CD4-positive, alpha-beta T cell (primary cell): ENCODE measurements at places on chromosomes 4 and X.

DNA sequence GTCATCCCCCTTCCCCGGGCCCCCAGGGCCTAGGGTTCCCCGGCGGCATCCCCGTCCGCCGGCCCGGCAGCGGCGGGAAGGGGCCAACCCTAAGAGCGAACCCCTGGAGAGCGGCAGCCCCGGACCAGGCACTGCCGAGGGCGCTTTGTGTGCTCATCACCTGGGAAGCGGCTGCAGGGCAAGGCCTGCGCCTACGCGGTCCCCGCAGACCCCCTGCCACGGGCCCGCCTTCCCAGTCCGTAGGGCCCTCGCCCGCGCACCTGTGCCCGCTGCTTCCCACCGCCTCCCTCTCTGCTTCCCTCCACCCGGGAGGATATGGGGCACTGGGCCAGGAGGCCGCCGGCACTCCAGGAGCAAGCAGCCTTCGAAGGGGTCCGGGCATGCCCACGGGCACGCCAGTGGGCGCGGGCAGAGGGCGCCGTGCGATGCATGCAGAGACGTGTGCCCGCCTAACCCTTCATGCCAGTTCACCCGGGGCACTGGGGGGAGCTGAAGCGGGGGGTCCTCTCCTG lies 2.6 kb downstream of the FLNA start:
- no peak for DNase-seq

DNA sequence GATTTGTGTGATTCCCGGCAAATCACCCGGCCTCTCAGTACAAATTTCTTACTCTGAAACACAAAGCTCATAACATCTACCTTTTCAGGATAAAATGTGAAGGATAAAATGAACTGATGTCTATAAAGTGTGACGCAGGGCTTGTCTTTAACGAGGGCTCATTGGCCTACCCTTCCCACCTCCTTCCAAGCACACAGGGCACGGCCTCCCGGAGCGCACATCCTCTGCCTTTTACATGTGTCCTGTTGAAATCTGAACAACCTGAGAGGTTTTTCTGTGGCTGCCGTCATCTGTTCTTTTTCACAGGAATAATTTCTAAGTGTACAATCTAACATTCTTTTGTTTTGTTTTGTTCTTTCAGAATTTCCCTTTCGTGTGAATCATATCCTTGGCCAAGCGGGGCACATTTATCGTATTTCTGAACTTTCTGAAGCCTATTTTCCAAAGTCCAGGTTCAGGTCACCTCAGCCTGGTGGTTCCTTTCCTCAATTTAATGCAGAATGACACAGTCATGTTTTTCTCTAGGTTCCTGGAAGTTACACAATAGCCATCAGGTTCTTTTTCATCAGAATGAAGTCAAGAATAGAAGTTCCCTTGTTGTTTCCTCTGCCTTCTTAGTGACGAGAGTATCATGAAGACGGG lies 53.1 kb upstream of the SPRY1 start:
- no peak for DNase-seq

GRCh38 chr4:26723216-26723615 lies 137.4 kb upstream of the STIM2 start:
- DNase-seq: no peak

GRCh38 chr4:16757080-16757521 lies 141.3 kb downstream of the LDB2 start:
- DNase-seq: no peak

DNA sequence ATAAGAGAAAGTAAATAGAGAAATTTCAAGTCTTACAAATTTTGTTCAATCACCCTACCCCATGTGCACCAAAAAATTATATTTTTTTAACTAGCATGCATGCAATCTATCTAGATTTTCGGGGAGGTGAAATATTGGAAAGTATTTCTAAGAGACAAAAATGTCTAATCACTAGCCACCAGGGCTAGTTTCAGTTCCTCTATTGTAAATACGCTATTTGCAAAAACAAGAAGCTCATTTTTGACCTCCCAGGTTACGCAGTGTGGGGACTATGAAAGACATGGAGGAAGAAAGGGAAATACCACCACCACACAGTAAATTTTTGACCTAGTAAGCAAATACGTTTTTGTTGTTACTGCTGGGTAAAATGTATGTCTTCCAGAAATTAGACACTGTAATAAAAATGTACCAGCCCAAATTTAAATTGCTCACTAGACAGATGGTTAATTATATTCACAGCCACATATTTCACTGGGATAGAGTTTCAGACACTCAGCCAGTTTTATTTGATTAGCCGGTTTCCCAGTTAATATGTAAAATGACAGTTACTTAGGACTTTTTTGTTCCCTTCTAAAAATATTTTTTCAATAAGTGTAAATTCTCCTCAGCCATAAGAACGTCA lies 2.2 kb downstream of the NEXMIF start:
- no peak for DNase-seq

- no peak for DNase-seq
These were observed 53.1 kb downstream of the ARHGEF38 start for GRCh38 chr4:105605493-105605892.

DNA sequence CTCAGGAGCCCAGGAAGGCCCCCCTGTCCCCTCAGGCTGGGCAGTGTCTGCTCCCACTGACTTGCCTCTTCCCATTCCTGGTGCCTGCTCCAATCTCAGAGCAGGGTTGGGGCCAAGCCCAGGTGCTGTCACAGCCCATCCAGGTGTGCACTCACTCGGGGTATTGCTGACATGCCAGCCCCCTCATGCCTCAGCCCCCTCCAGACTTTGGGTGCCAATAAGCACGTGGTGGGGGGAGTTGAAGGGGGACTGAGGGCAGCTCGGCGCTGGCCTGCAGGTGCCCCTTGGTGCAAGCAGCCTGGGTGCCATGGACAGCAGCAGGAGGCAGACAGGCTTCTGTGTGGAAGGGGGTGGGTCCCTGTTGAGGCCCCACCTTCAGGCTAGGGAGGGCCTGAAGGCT lies 28.4 kb downstream of the NAA11 start:
- DNase-seq: no peak

DNA sequence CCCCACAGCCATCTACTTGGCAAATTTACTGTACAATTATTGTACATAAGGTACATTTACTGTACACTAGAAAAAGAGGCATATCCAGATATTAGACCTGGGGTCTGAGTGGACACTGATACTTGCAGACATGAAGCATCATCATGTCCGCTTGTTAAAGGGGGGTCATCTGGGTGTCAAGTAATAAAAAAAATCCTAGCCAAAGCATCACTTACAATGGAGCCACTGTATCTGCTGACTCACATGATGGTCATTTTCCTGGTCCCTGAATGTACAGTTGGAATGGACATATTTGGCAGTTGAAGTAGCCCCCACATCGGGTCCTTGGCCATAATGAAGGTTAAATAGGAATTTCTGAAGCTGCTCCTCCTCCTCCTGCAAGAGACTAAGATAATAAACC lies 228.8 kb downstream of the THOC2 start:
- DNase-seq: no peak

- DNase-seq: no peak
These were observed 53.1 kb downstream of the MAP3K15 start for GRCh38 chrX:19462231-19462630.

- no peak for DNase-seq
These were observed 327.1 kb downstream of the PAPSS1 start for GRCh38 chr4:107392951-107393350.

DNA sequence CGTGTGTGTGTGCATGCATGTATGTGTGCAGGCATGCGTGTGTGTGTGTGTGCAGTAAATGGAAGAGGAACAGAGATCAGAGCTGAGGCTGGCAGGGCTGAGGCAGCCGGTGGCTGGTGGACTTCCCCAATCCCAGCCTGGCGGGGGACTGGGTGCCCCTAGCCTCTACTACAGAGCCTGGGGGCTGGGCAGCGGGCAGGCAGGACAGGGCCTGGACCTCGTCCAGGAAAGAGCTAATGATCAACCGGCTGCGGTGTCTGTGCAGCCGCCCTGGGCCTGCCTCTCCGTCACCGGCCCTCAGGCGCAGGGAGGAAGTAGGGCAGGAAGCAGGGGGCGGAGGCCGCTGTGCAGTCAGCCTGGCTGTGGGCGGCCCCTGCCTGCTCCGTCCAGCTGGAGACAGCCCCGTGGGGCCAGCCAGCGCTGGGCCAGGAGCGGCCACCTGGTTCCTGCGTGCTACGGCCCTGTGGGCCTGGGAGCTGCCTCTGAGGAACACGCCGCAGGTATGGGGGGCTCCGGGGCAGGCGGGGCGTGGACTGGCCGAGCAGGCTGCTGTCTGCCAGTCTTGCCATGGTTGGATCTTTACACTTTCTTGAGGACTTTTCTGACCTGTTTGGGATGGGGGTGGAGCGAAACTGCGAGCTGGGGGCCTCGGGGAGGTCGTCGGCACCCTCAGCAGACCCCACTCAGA lies at the start of gene SH3TC1:
SH3TC1 (plus strand) TSS at position 385 of the 688 bp plus-strand sequence. CDS start 5,905 bp downstream, outside the sequence.
- DNase-seq: peak; percentile 81

GRCh38 chr4:95077864-95078263 lies 320.1 kb downstream of the BMPR1B start:
- DNase-seq: no peak

DNA sequence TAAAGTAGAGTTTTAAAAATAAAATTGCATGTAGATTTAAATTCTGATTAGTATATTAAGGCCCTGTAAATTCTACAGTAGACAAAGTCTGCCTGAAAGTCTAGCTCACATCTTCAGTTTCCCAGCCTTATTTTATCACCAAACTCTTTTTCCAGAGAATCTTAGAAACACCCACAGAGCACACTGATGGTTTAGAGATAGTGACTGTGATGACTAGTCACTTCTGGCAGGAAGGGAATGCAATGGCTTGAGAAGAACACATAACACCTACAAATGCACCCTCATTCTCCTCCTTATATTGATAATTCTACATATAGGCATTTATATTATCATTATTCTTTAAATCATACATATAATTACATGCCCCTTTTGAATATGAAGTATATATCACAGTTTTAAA lies 232.9 kb downstream of the ARAP2 start:
- DNase-seq: no peak

DNA sequence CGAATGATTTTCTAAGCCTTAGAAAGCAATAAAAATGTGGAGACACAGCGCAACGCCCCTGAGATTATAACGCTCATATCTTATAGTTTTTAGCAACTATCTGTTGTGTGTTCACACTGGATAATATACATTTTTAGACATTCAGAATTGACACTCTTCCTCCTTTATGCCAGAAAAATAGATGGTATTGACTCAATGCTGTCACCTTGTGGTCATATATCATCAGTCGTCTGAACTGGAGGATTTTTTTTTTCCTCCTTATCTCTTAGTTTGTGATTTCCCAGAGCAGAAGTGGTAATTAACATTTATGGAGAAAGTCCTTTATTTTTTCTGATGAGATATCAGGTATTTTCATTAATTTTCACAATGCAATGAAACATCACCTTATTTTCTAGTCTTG lies 759.6 kb downstream of the RAB28 start:
- DNase-seq: no peak
